ENCODE measurements at places on chromosomes 5 and 9.

- no peak for DNase-seq
Observed at GRCh38 chr9:105864248-105864898, 170.0 kb downstream of the TMEM38B start.

GRCh38 chr5:67793418-67793817 is 422.1 kb upstream of the PIK3R1 start:
- DNase-seq = no peak

DNA sequence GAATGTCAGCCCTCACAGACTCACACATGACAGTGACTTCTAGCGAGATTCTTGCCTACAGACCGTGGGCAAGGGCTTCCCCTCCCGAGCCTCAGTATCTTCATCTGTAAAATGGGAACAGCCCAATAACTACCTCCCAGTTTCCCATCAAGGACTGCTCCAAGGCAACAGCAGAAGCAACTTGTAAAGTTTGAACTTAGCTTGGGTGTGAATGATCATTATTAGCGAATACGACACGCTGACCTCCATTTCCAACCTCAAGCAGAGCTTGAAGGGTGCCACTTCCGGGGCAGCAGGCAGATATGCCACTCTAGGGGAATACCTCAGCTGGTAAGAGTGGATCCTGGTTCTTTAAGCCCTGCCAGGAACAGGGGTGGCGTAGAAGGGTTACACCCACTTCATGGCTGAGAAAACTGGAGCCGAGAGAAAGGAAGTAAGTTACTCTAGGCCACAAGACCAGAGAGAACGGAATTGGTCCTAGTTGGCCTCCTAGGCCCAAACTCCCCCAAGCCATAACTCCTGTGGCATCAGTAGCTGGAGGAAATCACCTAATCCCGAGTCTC is 2.0 kb downstream of the RNF44 start:
- peak; percentile 72 for DNase-seq

- DNase-seq = no peak
Observed at GRCh38 chr5:57386958-57387357, 95.7 kb downstream of the ACTBL2 start.

GRCh38 chr9:71704796-71705195 is 63.5 kb downstream of the CEMIP2 start:
- no peak for DNase-seq

- no peak for DNase-seq
Observed at GRCh38 chr5:68710514-68710913, 383.3 kb upstream of the SLC30A5 start.

DNA sequence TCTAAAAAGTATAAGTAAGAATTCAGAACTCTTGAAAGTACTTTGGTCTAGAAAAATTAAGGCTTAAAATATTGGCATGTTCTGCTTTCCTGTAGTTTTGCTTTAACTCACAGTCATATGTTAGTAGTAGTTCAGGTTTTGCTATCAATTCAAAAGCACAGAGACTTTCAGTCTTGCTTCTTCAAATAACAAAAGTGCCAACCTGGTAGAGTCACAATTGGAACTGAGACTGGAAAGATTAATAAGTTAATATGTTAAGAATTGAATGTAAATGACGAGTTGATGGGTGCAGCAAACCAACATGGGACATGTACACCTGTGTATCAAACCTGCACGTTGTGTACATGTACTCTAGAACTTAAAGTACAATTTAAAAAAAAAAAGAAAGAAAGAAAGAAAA is 822.3 kb downstream of the MTRR start:
- DNase-seq = no peak

DNA sequence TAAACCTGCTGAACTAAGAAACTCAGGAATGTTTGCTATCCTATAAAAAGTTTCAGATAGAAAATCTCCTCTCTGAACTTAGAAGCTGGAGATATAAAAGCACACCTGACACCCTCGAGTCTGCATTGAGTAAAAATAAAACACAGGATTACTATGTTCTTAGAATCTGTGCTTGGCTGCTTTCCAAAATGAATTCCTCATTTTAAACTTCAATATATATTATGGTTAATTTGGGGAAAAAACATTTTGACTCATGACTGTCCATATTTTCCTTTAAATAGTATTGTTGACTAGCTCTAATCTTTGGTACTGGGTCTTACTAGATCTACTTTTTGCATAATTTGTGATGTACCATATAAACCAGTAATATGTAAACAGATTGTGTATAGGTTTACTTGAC is 36.7 kb downstream of the FBXW2 start:
- no peak for DNase-seq

GRCh38 chr5:113825176-113825575 is 311.7 kb downstream of the YTHDC2 start:
- DNase-seq = no peak

DNA sequence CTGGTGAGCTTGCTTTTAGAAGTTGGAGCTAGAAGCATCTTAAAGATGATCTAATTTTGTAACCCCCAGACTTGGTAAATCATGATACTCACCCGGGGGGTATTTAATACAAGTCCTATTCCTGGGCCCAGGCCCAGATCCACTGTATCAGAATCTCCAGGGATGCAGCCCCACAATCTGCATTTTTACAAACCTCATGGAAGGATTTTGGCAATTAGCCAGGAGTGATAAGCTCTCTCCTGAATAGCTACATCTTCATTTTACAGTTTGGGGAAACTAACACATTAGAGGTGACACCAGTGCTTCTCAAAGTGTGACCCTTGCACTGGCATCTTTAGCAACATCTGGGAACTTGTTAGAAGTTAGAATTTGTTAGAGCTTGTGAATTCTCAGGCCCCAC is 31.2 kb upstream of the OTP start:
- DNase-seq = no peak

- DNase-seq = no peak
Observed at GRCh38 chr9:134560206-134560605, 81.4 kb upstream of the COL5A1 start.
